Aorta (tissue), 5 donors: ENCODE measurements at places on chromosomes 7 and 10. TPM values are rescaled to one million over a fixed set of nuclear protein-coding genes. Genes with fewer than 3 reads are reported as not detected.

Gene TMEM225B
- 1.7 TPM for total RNA-seq

Gene RNF133
- total RNA-seq: 1.0 TPM

- H3K4me1 ChIP-seq: no peaks in the 10 kb centered on the region
- no peaks in the 10 kb centered on the region for H3K27me3 ChIP-seq
- DNase-seq: no peak
- no peaks in the 10 kb centered on the region for H3K36me3 ChIP-seq
Observed at GRCh38 chr10:84114088-84114667, 25.1 kb upstream of the GHITM start.

DNA sequence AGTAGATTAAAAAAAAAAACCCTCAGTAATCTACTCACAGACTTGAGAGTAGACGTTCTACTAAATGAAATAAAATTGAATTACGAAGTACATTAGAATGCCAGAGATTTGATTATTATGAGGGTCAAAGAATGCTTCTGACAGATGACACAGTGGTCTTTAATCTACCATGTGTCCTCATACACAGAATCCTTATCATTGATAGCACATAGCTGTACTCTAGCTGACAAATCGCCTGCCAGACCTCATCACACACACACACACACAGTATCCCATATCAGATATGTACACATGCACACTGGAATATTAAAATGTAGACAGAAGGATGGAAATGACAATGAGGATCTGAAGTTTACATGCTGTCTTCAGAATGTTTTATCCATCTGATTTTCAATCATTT lies 104.6 kb downstream of the SORCS1 start:
- no peak overlapping the region for H3K27ac ChIP-seq
- H3K27me3 ChIP-seq: peaks cover 3% of the 10 kb centered on the region
- DNase-seq: no peak
- H3K4me1 ChIP-seq: no peaks in the 10 kb centered on the region
- no peaks in the 10 kb centered on the region for H3K36me3 ChIP-seq
- H3K4me3 ChIP-seq: no peak overlapping the region

DNA sequence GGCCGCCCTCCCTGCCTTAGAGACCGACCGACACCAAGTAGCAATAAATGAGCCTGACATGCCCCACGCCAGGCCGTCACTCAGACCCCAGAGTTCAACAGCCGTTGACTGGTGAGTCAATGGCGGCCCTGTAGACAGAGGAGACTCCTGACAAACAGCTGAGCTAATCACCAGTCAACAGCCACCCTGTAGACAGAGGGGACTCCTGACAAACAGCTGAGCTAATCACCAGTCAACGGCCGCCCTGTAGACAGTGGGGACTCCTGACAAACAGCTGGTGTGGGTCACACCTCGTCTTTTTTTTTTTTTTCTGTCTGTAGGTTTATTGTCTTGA lies 16.9 kb upstream of the KNDC1 start:
- no peaks in the 10 kb centered on the region for H3K36me3 ChIP-seq
- no peak for DNase-seq
- no peaks in the 10 kb centered on the region for H3K4me1 ChIP-seq
- H3K27me3 ChIP-seq: no peaks in the 10 kb centered on the region
- H3K27ac ChIP-seq: no peak overlapping the region
- H3K4me3 ChIP-seq: no peak overlapping the region

DNA sequence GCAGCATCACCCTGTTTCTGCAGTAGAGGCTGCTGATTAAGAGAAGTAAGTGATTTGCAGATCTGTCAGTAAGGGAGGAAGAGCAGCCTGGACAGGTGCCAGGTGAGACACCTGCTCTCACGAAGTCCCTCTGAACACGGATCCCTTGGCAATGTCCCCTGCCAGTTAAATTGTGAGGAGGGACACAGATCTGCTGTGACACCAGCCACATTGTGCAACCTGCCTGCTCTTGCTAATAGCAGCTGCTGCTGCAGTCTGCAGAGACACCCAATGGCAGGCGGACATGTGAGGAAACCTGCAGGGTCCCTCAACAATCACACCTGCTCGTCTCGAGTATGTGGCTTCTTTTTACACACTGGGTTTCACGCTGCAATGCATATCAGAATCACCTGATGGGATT lies 31.9 kb downstream of the ANXA11 start:
- H3K4me1 ChIP-seq: no peaks in the 10 kb centered on the region
- no peak overlapping the region for H3K27ac ChIP-seq
- H3K36me3 ChIP-seq: no peaks in the 10 kb centered on the region
- no peak for DNase-seq
- no peaks in the 10 kb centered on the region for H3K27me3 ChIP-seq
- no peak overlapping the region for H3K4me3 ChIP-seq

- no peak overlapping the region for H3K27ac ChIP-seq
- H3K4me3 ChIP-seq: no peak overlapping the region
- no peak for DNase-seq
Observed at GRCh38 chr10:103761075-103761920, 94.1 kb downstream of the SH3PXD2A start.

GRCh38 chr10:44860811-44861736 lies 50.1 kb upstream of the TMEM72 start:
- H3K4me3 ChIP-seq: no peak overlapping the region
- H3K4me1 ChIP-seq: no peaks in the 10 kb centered on the region
- peak; percentile 80 for DNase-seq
- no peaks in the 10 kb centered on the region for H3K36me3 ChIP-seq

Gene SFTPA1
- total RNA-seq: not detected

Gene CFAP58
- 1.1 TPM for total RNA-seq

- no peaks in the 10 kb centered on the region for H3K4me1 ChIP-seq
- no peaks in the 10 kb centered on the region for H3K36me3 ChIP-seq
- no peak overlapping the region for H3K27ac ChIP-seq
- no peak overlapping the region for H3K4me3 ChIP-seq
Observed at GRCh38 chr10:47195274-47195885, 104.6 kb upstream of the GDF10 start.

DNA sequence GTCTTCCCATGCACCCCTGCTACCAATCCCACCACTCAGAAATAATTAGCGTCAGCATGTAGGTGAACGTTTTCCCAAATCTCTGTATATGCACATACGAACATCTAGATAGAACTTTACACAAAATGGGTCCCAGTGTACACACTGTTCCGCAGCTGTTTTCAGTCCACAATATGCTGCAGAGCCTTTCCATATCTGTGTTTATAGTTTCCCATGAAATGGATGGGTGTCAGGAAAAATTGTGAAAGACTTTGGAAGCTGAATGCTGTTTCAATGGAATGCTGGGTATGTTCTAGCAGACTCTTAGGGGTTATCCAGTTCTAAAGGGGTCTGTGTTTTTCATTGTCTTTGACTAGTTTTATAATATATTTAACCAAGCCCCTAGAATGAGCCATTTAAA lies 13.8 kb downstream of the GRK5 start:
- no peaks in the 10 kb centered on the region for H3K36me3 ChIP-seq
- no peaks in the 10 kb centered on the region for H3K27me3 ChIP-seq
- no peak for DNase-seq
- H3K27ac ChIP-seq: peak overlapping the region; percentile 39

Gene ADD3
- total RNA-seq: 197 TPM

Gene ACTR1A
- 91.6 TPM for total RNA-seq

GRCh38 chr7:55573234-55573900 lies 1.1 kb upstream of the VOPP1 start:
- H3K27me3 ChIP-seq: no peaks in the 10 kb centered on the region
- no peak overlapping the region for H3K4me3 ChIP-seq
- peak overlapping the region; percentile 79 for H3K27ac ChIP-seq
- H3K36me3 ChIP-seq: no peaks in the 10 kb centered on the region

Gene FZD8
- total RNA-seq: 28.6 TPM

DNA sequence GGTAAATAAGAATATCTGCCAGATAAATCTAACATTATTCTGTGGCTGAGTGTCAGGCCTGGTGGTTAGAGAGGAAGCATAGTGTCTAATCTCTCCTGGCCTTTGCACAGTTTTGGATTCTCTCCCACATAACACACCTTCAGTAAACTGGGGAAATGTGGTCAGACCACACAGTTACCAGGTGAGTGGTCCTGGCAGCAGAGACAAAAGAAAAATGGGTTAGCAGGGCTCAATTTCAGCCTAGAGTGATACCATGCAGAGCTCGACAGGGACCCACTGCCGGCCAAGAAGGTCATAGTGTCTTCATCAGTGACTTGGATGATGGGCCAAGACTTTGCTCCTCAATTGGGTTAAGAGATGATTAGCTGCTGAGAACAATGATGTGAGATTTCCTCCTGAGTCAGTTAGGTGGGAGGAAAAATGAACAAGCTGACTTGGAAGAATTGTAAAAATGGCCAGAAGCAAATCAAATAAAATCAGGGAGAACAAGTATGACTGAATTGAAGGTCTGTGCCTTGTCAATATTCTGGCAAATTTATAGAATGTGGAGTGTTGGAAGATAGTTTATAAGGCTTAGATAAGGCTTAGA lies 69.2 kb upstream of the EFCAB10 start:
- no peak overlapping the region for H3K4me3 ChIP-seq
- H3K4me1 ChIP-seq: no peaks in the 10 kb centered on the region
- H3K27ac ChIP-seq: no peak overlapping the region
- no peaks in the 10 kb centered on the region for H3K27me3 ChIP-seq

GRCh38 chr10:75111365-75111906 lies at the start of gene SAMD8:
TSS of gene SAMD8 (plus strand) at chr10:75111656. CDS start at chr10:75150529, 38,873 bp downstream.
- H3K36me3 ChIP-seq: no peaks in the 10 kb centered on the region
- DNase-seq: peak; percentile 99
- H3K4me3 ChIP-seq: peak within 1 kb of the TSS; percentile 36
- H3K4me1 ChIP-seq: no peaks in the 10 kb centered on the region

DNA sequence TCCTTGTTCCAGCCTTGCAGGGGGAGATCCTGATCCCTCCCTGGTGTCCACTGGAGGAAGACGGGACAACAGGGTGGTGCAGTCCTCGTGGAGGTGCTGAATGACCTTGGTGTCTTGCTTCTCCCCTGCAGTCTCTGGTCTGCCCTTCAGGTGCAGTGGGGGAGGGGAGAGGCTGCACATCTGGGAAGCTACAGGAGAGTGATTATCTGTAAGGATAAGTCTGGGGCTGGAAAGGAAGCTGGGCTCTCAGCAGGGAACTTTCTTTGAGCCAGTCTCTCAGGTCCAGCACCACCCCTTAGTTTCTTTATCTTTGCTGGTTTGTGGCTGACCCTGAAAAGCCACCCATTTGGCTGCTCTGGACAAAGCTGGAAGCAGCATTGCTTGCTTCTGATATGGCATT lies 275.6 kb downstream of the CCSER2 start:
- DNase-seq: no peak
- H3K4me1 ChIP-seq: no peaks in the 10 kb centered on the region

Gene C10orf143
- 1.9 TPM for total RNA-seq

Gene ELMO1
- total RNA-seq: 86.9 TPM

DNA sequence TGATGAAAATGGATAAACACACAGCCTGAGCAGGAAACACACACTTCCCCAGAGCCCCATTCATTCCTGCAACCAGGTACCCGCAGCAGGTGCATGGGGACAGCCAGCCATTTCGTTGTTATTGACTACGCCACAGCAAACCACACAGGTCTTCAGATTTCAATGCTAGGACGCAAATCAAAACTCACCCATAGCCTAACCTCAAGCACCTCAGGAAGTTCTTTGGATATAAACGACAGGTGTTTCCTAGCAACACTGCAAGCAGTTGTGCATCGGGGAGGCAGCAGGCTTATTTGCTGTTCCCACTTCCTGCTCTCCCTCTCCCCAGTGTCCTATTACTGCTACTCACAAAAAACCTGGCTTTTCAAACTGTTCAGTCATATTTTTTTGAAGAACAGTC lies 176.5 kb upstream of the FRMD4A start:
- H3K4me3 ChIP-seq: no peak overlapping the region
- no peaks in the 10 kb centered on the region for H3K4me1 ChIP-seq
- no peak for DNase-seq
- no peaks in the 10 kb centered on the region for H3K36me3 ChIP-seq
- H3K27ac ChIP-seq: no peak overlapping the region
- H3K27me3 ChIP-seq: no peaks in the 10 kb centered on the region

DNA sequence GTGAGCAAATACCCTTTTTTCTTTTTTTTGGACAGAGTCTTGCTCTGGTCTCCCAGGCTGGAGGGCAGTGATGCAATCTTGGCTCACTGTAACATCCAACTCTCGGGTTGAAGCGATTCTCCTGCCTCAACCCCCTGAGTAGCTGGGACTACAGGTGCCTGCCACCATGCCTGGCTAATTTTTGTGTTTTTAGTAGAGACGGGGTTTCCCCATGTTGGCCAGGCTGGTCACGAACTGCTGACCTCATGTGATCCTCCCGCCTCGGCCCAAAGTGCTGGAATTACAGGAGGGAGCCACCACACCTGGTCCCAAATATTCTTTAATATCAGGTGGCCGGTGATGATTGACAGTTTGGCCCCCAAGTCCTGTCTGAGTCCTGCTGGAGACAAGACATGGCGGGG lies 6.6 kb downstream of the LAT2 start:
- H3K27me3 ChIP-seq: no peaks in the 10 kb centered on the region
- no peak for DNase-seq
- no peak overlapping the region for H3K27ac ChIP-seq
- no peak overlapping the region for H3K4me3 ChIP-seq

Gene TAS2R5
- total RNA-seq: 1.7 TPM

- H3K27ac ChIP-seq: no peak overlapping the region
- no peaks in the 10 kb centered on the region for H3K36me3 ChIP-seq
- H3K4me3 ChIP-seq: no peak overlapping the region
- no peak for DNase-seq
- no peaks in the 10 kb centered on the region for H3K4me1 ChIP-seq
- no peaks in the 10 kb centered on the region for H3K27me3 ChIP-seq
Observed at GRCh38 chr7:149099058-149099457, 8.5 kb upstream of the ZNF786 start.

DNA sequence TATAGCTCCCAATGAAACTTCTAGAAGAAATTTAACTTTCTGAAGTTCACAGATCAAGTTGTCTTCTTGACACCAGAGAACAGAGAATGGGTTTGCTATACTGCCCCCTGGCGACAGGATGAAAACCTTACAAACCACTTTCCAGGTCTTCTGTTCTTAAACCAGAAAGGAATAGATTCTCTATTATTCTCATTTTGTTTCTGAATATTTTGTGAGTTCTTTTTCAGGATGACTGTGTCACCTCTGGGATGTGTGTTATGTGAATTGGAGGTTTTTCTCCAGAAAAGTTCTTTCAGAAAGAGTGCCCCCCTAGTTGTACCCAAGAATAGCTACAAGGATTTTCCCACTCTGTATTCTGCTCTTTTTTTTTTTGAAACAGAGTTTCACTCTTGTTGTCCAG lies 6.3 kb downstream of the IFT22 start:
- H3K36me3 ChIP-seq: no peaks in the 10 kb centered on the region
- no peaks in the 10 kb centered on the region for H3K27me3 ChIP-seq
- H3K27ac ChIP-seq: no peak overlapping the region
- H3K4me3 ChIP-seq: no peak overlapping the region
- H3K4me1 ChIP-seq: no peaks in the 10 kb centered on the region
- no peak for DNase-seq

DNA sequence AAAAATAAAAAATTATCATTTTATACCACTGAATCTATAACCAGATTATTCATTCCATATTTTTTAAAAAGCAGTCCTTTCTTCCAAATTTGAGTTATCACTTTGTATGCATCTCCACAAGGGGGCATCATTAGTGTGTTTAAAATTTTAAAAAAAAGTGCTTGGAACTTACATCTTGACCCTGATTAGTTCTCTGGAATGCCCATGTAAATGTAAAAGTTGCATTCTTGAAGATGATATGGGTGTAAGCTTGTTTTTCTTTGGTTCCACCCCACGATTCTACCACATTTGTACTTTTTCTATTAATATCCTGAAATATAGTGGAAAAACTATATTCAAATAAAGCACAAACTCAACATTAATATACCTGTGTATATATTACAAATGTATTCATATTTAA lies 144.9 kb downstream of the ELAPOR2 start:
- H3K27ac ChIP-seq: no peak overlapping the region
- DNase-seq: no peak
- no peaks in the 10 kb centered on the region for H3K4me1 ChIP-seq
- no peaks in the 10 kb centered on the region for H3K36me3 ChIP-seq
- no peak overlapping the region for H3K4me3 ChIP-seq
- H3K27me3 ChIP-seq: no peaks in the 10 kb centered on the region
